ENCODE measurements at places on chromosomes 1 and 21.

GRCh38 chr1:177770096-177770495, 199.8 kb downstream of the SEC16B start:
- DNase-seq: no peak

- no peak for DNase-seq
Measured at GRCh38 chr1:20662110-20662475, 924 bp upstream of the DDOST start.

- DNase-seq: no peak
Measured at GRCh38 chr1:184637664-184638240, 116.9 kb downstream of the EDEM3 start.

GRCh38 chr21:33249331-33250002, 16.7 kb upstream of the IL10RB start:
- DNase-seq: no peak

GRCh38 chr1:92085727-92086126, 5.6 kb downstream of the BTBD8 start:
- no peak for DNase-seq

DNA sequence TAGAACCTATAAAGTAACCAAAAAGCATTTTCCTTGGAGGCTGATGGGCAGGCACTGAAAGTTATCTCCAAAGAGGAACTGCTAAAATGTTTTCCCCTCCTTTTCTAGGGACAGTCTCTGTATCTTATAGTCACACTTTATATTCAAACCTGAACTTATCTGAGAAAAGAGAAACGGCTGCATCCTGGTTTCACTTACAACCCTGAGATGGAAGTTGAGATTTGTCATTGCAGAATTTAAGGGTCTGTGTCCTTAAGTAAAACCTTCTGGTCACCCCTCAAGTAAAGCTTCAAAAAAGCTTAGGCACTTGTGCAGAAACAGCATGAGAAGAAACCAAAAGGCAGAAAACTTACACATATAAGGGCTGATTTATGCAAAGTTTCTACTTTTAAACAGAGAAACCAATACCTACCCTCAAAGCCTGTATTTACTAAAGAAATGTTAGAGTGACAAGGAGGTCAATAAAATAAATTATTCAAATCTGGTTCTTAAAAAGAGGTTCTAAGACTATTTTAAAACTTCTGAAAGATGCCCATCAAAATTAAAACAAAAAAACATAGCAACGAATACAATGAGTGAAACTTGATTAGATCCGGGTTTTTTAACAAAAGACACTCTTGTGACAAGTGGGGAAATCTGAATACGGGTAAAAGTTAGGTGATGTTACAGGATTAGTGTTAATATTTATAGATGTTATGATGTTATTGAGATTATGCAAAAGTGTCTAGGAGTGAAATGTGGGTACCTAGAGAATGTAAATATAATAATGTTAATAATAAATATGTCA, 9.9 kb downstream of the CD58 start:
- no peak for DNase-seq

DNA sequence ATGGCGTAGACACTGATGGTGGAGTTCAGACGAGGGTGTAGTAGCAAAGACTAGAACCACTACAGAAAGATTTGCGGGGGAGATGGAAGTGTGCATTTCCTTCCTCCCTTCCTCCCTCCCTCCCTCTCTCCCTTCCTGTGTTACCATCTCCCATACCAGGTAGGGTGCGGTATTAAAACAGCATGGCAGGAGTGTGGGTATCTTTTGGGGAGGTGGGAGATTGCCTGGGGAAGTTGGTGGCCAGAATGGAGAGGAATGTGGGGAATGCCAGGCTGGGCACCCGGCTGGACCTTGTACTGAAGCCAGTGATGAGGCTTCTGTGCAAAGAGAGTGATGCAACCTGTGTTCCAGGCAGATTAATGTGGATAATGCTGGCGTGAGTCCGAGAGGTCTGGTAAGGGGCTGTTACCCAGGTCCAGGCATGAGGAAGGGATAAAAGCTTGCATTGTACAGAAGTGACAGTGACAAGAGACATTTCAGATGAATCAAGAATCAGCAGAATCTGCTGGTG, 30.3 kb upstream of the PPP2R5A start:
- DNase-seq: no peak

DNA sequence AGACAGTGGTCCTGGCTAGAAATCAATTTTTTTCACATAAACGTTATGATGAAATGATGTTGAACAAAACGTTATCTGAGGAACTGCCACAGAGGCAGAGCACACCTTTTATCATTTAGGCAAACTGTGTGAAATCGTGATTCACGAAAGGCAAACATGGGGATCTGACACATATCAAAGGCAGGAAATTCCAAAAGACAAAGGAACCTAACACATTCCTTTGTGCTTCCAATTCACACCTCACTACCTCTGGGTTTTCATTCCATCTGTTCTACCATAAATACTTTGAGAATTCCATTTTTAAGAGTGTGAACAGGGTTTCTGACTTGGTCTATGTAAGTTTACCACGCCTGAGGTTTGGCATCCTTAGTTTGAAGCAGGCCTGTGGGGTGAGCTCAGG, 119.5 kb upstream of the KRTAP19-8 start:
- no peak for DNase-seq

DNA sequence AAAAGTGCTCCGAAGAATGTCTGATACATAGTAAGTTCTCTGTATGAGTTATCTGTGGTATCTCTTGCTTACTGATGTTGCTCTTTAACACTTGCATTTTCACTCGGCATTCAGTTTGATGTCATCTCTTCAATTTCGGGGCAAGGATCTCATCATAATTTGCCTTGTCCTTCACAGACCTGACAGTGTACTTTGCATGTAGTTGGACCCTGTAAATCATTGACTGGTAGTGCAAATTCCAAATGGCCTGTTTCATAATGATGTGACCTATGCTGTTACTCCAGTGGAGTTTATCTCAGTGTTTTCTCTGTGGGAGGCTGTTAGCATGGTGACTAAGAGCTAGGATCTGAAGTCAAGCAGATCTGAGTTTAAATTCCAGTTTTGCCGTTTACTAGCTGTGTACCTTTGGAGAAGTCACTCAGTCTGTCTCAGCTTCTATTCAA, 34.2 kb upstream of the ABCD3 start:
- DNase-seq: peak; percentile 36

DNA sequence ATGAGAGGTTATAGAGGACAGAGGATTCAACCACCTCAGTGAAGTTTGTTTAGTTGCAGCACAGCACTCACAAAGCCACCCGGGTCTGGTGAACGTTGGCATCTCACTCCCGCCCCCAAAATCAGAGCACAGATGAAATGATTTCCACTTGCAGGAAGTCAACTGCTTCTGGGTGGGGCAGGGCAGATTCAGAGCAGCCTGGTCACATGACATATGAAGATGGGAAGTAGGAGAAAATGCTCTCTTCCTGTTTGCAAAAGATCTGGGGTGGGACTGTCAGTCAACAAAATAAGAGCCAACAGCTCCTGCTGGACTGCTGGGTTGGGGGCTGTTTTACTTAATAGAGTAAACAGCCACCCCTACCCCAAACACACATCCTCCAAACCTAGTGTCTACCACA, 43.2 kb downstream of the LRRC71 start:
- peak; percentile 29 for DNase-seq

DNA sequence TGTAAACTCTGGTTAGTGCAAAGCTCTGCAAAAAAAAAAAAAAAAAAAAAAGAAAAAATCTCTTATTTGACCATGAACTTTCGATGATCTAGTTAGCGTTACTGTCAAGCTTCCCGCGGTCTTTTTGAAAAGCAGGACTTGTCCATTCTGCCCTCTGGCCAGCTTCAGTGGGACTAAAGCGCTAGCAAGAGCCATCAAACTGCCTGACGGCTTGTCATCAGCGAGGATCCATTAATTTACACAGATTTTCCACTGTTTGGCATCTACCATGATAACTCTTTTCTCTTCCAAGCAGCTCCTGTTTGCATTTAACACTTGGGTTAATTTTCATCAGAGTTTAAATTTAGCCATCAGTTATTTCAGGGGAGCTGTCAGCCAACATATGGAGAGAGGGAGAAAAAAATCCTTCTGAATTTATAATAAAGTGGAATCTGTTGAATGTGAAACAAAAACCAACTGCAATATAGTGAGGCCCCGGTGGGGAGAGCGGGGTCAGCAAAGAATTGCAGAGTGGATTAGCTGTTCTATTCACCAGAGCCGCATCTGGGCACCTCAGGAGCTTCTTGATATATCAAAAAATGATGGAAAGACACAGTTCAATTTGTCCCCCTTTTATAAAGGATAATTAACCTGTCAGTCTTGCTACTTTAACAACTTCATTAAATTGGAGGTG, 298.2 kb downstream of the SPATA17 start:
- no peak for DNase-seq

GRCh38 chr1:235767795-235768194, 98.9 kb downstream of the LYST start:
- no peak for DNase-seq

- DNase-seq: no peak
Measured at GRCh38 chr1:186772228-186772627, 56.5 kb upstream of the PLA2G4A start.

DNA sequence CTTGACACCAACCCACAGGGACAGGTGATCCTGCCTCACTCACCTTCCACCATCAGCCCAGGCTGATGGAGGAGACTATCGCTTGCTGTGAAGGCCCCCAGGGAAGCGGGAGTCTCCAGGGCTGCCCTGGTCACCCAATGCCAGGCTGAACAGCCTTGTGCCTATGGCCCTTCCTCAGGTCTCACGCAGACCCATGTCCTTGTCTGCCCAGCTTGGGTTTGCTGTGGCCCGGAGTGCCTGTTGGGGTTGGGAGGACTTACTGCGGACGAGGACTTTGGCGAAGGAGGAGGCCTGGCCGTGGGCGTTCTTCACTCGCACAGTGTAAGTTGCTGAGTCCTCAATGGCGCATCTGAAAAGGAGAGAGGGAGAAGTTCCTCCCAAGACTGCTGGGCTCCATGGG, 14.3 kb downstream of the MYOM3 start:
- DNase-seq: no peak

GRCh38 chr1:94142583-94142982, 21.6 kb upstream of the ABCA4 start:
- no peak for DNase-seq

- DNase-seq: no peak
Measured at GRCh38 chr1:155636397-155637153, 26.6 kb downstream of the MSTO1 start.

DNA sequence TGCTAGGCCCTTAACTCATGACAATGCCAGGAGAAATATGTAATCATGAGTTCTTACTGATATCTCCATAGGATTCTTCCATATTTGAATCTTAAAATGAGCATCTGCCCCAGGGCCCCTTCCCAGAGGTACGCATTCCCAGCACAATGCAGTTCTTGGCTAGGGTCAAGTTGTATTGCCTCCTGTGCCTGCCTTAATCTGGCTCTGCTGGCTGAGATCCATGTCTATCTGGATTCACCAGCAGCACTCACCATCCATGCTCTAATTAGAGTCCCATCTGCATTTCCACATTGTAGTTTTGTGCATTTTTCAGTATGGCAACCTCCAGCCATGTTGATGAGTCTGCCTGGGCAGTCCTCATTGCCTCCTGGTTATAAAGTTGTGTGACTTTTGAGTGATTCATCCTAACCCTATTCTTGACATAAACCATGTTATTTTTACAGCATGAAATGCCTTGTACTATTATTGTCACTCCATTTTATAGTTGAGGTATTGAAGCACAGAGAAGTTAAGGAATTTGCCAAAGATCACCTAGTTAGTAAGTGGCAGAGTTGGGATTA, 55.9 kb downstream of the CAMSAP2 start:
- no peak for DNase-seq

DNA sequence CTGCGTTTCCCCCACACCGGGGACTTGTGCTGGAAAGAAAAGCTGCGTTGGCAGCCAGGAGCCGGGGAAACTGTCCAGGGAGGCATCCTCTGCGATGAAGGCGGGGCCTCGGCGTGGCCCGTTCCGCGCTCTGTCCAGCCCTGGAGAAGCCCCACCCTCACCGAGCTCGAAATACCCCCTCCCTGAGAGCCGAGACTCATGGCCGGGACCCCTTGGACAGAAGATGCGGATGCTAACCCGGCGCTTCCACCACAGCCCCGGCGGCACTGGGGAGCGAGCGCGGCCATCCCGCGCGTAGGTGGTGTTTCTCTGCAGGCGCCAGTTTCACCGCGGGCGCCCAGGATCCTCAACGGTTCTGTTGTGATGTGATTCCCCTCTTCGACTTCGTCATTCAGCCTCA, 31.6 kb downstream of the PDE9A start:
- peak; percentile 18 for DNase-seq

DNA sequence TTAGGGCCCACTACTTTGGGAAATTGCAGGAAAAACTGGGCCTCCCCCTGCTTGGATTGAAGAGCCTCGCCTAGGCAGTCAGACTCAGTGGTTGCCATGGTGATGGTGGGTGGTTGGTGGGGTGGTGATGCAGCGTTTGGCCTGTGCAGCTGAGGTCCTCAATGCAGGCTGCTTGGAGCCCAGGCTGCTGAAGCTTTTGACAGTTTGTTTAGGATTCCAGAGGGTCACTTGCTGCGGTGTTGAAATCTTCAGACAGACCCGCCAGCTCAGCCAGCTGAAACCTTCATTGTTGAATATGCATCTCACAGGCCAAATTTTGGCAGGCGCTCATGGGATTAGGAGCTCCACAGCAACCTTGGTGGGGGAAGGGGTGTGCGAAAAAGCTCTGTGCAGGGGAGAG, 67.9 kb downstream of the CACNA1E start:
- no peak for DNase-seq

DNA sequence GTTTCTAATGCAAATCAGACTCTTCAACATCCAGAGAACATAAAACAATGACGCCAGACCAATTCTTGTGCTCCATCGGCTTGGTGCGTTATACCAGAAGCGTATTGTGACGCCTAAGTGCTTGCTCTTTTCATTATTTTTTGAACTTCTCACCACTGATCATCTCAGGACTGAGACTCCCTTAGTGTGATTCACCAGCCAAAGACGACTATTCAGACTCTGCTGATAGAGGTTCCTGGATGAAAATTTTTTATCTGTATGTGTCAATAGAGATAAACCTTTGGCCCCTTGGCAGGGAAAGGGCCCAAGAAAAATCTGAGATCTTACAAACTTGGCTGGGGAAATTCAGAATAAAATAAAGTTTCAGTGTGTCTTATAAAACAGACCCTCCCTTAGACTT, 856 bp upstream of the GREM2 start:
- DNase-seq: no peak

- DNase-seq: no peak
Measured at GRCh38 chr1:180672505-180672904, 40.7 kb downstream of the XPR1 start.

- peak; percentile 42 for DNase-seq
Measured at GRCh38 chr1:1407636-1408318, 684 bp upstream of the MRPL20 start.

- DNase-seq: peak; percentile 7
Measured at GRCh38 chr1:22611530-22611947, 24.9 kb upstream of the C1QA start.

DNA sequence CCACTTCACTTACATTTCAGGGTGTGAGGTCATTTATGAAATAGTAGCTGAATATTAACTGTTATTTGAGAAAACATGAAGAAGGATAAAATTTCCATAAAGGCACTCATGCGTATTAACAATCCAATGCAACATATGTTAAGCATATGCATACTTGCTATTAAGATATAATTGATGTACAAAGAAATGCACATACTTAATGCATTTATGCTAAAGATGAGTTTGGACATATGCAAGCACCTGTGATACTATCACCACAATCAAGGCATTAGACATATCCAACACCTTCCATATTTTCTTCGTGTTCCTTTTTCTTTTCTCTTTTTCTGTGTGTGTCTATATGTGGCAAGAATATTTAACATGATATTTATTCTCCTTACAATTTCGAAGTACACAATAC, 464.8 kb upstream of the BRINP3 start:
- DNase-seq: no peak

GRCh38 chr1:61626816-61627215, 98.1 kb downstream of the TM2D1 start:
- DNase-seq: no peak

GRCh38 chr1:57345916-57346315, 77.9 kb downstream of the DAB1 start:
- no peak for DNase-seq
